ENCODE measurements at places on chromosomes 3 and 15. TPM values are rescaled to one million over a fixed set of nuclear protein-coding genes. Genes with fewer than 3 reads are reported as not detected.

Gene SLC6A1
- total RNA-seq: 7.4 TPM

Gene PLA2G4D
- total RNA-seq: not detected

Gene TRIM69
- total RNA-seq: 29.8 TPM

Gene CLDN16
- total RNA-seq: 3.2 TPM

Gene PRKAR2A
- 61.9 TPM for total RNA-seq

Gene CMTM8
- total RNA-seq: 6.0 TPM

Gene BTLA
- 0.81 TPM for total RNA-seq

Gene CYP1A2
- 0.14 TPM for total RNA-seq

- DNase-seq: no peak
Measured at GRCh38 chr3:57646723-57647122, 46.2 kb downstream of the DENND6A start.

GRCh38 chr3:53850895-53851294 is 4.5 kb downstream of the IL17RB start:
- DNase-seq: peak; percentile 57

DNA sequence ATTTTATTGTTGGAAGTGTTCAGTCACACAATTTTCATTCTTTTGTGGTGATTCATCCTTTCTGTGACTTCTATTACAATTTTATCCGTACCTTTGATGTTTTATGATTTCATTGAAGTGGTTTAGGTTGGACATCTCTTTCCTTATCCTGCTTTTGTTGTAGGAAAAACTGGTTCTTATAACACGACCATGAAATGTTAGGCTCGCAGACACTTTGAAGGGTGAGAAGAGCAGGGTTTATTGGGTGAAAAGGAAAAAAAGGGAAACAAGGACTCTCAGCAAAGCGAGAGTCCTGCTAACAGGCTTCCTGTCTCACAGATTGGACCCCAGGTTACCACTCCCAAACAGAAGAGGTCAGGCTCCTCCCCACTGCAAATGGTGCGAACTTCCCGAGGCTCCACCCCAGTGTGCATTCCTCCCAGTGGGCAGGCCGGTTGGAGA is 257.4 kb downstream of the STXBP5L start:
- DNase-seq: no peak

DNA sequence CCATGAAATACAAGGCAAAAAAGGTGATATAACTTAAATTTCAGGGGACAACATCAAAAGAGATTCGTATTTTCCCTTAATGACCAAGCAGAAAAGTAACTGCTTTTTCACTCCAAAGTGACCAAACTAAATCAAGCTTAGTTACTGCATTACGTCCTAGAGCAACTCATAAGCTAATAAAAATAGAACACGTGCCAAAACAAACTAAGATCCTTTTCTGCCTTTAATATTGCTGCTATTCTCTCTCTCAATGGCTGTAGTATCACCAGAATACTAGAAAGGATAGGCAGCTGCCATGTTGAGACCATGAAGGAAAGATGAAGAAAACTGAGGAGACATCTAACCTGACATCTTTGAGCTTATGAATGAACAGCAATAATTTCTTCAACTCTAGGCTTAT is 43.3 kb downstream of the UBXN7 start:
- DNase-seq: no peak

GRCh38 chr15:64763874-64764273 is 11.5 kb downstream of the RBPMS2 start:
- no peak for DNase-seq

DNA sequence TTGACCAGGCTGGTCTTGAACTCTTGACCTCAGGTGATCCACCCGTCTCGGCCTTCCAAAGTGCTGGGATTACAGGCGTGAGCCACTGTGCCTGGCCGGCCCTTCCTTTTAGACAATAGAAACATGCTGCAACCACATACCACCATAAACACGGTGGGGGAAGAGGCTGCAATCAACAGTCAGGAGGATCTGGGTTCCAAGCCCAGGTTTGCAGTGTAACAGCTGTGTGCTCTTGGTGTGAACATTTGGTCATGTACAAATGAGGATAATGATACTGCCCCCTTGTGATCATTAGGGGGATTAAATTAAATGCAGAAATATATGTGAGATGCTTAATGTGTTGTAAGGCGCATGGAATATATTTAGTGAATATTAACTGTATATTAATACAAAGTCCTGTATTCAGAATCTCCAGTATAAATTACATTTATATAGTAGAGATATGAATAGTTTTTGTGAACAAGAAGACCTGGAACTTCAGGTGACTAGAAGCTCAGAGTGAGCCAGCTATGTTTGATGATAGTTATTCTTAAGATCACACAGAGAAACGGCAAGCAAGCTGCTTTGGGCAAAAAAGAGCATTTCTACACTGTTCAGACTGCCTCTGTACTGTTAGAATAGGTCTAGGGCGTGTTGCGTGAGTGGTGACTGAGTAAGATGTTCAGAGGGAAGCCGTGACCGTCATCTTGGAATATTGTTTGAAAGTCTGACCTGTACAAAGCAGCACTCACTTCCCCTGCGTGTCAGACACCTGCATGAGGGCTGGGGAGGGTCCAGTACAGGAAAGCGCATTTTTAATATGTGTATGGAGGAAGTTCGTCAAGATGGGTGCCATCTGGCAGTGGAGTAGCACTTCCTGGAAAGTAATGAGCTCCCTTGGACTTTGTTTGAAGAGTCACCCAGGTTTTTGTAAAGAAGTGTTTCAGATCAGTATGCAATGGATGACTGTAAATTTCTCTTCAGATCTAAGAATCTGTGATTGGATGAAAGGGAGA is 125.8 kb downstream of the PGPEP1L start:
- no peak for DNase-seq

DNA sequence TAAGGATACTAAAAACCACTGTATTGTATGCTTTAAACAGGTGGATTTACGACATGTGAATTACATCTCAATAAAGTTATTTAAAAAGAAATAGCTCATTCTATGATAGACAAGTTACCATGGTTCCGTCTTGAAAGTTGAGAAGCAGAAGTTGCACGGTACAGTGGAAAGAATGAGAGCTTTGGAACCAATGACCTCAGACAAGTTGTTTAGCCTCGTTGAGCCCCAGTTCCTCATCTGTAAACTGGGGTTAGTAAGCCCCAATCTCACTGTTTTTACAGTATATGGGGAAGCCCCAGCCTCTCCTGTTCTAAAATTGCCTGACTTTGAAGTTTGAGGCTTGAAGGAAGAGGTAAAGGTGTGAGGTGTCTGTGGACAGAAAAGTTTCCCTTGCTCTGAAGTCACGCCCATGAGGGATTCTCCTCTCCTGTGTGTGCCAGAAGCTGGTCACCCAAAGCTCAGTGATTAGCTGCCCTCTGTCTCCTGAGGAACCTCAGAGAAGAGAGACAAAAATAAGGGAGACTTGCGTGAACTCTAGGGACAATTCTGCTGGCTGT is 10.0 kb downstream of the CRYGS start:
- no peak for DNase-seq

- DNase-seq: peak; percentile 41
Measured at GRCh38 chr3:172749230-172749965, 1.1 kb upstream of the ECT2 start.

DNA sequence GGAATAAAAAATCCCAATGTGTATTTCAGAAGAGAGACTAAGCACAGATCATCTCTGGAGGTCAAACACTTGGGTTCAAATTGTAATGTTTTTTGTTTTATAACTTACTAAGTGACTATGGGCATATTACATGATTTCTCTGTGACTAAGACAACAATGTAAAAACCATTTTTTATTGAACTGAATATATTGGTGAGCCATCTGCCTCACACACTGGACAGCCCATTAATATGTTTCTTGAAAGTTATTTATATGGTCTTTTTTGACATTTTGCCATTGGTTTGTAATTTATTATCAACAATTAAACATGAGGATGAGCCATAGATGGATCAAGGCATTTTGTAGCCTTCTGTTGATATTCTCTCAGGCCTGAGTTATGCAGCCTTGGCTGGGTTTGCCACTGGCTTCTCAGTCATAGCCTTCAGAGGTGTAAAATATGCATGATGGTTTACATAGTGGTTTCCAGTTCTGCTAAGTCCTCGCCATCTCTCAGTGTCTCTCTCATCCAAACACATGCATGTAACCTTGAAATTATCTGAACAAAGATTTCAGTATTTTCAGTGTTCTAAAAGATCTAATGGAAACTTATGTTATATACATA is 997.2 kb downstream of the DIPK2A start:
- DNase-seq: no peak

DNA sequence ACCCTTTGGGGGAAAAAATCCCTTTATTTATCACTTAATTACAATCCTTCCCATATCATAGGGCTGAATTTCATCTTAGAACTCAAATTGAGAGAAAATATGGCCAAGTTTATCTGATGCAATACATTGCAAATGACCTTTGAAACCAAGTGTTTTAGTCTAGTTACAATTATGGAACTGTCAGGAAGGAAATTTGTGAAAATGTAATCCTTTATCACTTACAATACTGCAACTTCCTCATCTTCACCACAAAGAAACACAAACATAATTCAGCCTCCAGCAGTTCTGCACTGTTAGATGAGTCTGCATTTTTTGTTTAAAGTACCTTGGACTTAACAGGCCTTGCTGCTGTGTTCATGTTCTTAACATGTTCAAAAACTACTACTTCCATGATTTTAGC is 4.6 kb downstream of the CCPG1 start:
- DNase-seq: no peak

- DNase-seq: peak; percentile 75
Measured at GRCh38 chr3:14548321-14548729, 8.2 kb upstream of the GRIP2 start.

DNA sequence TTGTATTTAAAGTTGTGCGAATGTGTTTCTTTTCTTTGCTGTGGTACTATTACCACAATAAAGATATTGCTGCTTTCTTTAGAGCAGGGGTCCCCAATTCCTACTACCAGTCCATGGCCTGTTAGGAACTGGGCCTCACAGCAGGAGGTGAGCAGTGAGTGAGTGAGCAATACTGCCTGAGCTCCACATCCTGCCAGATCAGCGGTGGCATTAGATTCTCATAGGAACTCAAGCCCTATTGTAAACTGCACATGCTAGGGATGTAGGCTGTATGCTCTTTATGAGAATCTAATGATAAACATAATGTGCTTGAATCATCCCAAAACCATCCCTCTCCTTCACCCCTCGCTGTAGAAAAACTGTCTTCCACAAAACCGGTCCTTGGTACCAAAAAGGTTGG is 41.6 kb downstream of the DMXL2 start:
- DNase-seq: no peak

- no peak for DNase-seq
Measured at GRCh38 chr15:94791510-94791909, 560.1 kb downstream of the MCTP2 start.

GRCh38 chr15:45641374-45641781 is 6.5 kb downstream of the SQOR start:
- DNase-seq: peak; percentile 32

- no peak for DNase-seq
Measured at GRCh38 chr3:100941041-100941440, 52.2 kb downstream of the ABI3BP start.

- no peak for DNase-seq
Measured at GRCh38 chr3:155640098-155640497, 104.8 kb downstream of the PLCH1 start.

GRCh38 chr3:159130108-159130507 is 328.3 kb downstream of the MFSD1 start:
- no peak for DNase-seq

- no peak for DNase-seq
Measured at GRCh38 chr15:95263751-95264150, 1032.4 kb downstream of the MCTP2 start.
